ENCODE measurements at places on chromosomes 7 and 10. TPM values are rescaled to one million over a fixed set of nuclear protein-coding genes. Genes with fewer than 3 reads are reported as not detected.

CLCN1 gene
- total RNA-seq, result 0.07 TPM

CCDC201 gene
- 0.03 TPM for total RNA-seq

ESYT2 gene
- total RNA-seq, result 139 TPM

HTR7 gene
- 21.2 TPM for total RNA-seq

GIMAP7 gene
- not detected for total RNA-seq

TECTB gene
- under 0.01 TPM for total RNA-seq

LOXL4 gene
- 138 TPM for total RNA-seq

FEZF1 gene
- total RNA-seq, result not detected

A1CF gene
- not detected for total RNA-seq

BAZ1B gene
- total RNA-seq, result 52.7 TPM
